Hypothalamus (tissue), 51 donors: ENCODE measurements at places on chromosomes 1 and 21.

DNA sequence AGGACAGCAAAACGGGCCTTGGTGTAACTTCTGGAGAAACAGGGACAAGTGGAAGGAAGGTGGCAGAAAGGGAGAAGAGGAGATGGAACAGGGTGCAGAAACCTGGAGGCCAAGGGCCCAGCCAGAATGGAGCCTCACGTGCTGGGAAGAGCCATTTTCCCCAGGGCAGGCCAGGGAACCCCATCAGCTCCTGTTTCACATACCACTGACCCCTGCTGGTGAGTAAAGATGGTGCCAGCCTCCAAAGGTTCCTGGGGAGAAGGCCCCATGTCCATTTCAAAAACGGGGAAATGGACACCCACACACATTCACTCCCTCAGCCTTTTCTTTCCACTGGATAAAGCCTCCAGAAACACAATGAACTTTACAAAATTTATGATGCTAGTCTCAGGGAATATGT is 57.6 kb upstream of the JUN start:
- DNase-seq = no peak

GRCh38 chr1:207221934-207222351 is 99.5 kb upstream of the CD55 start:
- no peak for DNase-seq

DNA sequence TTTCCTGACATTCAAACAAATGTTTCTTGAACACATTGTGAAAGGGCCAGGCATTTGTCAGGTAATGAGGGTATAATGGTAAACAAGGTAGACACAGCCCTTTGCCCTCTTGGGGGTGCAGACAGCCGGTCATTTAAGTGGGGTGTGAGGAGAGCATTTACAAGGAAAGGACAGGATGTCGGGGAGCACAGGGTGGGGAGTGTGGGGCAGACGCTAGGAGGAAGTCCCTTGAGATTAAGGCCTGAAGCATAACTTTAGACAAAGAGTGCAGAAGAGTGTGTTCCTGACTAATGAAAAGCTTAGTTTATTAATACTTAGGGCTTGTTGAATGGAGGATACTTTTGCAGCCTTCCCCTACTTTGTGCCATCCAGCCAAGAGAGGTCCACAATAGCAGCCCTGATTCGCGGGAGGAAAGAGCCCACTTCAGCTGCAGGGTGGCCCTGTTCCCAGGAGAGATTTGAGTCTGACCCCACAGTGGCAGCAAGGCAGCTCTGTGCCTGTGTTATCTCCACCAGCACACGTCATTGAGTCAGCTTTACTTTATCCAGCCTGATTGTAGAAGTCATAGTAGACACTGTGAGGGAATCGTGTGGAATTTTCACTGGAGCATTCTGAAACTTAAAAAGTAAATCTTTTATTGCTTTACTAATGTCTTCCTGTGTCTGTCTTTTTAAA is 35.1 kb downstream of the MPZL1 start:
- no peak for DNase-seq

- no peak for DNase-seq
Measured at GRCh38 chr1:207054491-207054890, 1.4 kb downstream of the PFKFB2 start.

DNA sequence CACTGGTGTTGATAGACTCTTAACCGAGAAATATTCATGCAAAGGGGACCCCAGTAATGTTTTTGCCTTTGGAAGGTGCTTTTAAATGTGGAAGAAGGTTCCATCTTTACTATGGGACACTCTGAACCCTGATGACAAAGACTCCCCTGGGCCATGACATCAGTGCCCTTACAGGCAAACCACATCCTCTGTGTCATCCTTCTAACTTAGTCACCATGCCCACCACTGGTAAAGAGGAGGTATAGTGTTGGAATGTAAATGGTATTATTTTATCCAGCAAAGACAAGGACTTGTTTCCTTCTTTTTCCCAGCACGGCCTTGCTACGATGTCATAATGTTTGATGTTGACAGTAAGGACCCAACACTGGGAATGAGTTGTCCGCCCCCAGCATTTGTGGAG is 12.6 kb downstream of the METTL13 start:
- no peak for DNase-seq
